ENCODE measurements at places on chromosomes 11 and 22.
A peak's percentile ranks its signal among the peaks of the same experiment; 100 is the strongest.

DNA sequence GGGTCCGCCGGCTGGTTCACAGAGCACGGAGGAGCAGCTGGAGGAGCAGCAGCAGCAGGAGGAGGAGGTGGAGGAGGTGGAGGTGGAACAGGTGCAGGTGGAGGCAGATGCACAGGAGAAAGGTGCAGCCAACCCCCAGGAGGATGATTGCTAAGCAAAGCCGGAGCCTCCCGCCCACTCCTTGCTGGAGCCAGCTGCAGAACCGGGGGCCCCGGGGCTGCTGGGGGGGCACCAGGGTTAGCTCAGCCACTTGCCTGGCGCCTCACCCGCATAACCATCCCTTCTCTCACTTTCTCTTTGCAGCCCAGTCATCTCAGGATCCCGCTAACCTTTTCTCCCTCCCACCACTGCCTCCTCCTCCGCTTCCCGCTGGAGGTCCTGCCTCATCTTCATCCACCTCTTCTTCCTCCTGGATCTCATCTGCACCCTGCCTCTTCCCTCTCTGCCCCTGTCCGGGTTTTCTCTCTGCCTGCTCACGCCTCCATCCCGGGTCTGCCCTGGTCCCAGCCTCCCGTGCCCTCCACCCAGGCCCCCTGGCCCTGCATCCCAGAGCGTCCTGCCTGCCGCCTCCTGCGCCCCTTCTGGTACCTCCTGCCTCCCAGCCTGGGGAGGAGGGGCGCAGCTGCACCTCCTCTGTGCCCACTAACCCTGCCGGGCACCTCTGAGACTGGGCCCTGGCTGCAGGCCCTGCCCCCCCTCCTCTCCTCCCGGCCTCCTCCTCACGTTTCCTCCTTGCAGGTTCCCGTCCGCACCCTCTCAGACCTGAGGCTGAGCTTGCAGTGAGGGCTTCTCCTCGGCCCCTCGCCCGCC lies 9.5 kb downstream of the KCTD17 start:
- DNase-seq, result no peak

DNA sequence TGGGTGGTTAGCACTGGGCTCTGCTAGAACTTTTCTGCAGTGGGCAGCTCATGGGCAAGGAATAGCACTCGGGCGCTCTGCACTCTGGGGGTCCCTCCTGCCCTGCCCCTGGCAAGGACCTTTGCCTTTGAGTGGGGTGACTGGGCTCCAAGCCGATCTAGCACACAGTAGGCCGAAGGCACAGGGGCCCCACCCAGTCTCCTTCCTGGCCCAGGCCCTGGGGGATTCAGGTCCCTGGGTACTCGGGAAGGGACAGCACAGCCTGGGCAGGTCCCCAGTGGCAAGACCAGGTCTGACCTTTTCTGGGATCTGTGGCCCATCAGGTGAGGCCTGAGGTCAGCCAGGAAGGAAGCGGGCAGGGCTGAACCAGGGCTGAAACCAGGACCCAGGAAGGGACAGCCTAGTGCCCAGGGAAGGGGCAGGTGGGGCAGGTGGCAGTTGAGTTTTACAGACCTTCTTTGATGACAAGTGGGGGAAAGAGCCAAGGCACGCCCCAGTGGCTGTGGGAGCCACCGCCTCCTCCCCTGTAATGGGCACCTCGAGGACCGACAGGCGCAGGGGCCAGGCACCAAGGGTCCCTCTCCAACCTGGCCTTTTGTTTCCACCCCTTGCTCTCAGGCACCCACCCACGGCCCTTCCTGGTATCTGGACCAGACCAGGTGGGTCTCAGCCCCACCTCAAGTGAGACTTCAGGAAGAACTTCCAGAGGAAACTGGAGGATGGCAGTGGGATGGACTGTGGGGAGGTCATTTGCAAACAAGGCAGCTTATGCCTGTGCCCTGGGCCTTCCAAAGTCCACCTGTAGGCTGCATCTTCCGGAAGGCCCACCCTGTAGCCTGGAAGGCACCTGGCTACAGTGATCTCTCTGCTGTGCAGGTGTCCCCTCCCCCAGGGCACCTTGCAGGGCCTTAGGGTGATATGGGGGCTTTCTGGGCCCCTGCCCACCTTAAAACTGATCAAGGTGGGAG lies 883 bp upstream of the AIFM3 start:
- no peak for DNase-seq

DNA sequence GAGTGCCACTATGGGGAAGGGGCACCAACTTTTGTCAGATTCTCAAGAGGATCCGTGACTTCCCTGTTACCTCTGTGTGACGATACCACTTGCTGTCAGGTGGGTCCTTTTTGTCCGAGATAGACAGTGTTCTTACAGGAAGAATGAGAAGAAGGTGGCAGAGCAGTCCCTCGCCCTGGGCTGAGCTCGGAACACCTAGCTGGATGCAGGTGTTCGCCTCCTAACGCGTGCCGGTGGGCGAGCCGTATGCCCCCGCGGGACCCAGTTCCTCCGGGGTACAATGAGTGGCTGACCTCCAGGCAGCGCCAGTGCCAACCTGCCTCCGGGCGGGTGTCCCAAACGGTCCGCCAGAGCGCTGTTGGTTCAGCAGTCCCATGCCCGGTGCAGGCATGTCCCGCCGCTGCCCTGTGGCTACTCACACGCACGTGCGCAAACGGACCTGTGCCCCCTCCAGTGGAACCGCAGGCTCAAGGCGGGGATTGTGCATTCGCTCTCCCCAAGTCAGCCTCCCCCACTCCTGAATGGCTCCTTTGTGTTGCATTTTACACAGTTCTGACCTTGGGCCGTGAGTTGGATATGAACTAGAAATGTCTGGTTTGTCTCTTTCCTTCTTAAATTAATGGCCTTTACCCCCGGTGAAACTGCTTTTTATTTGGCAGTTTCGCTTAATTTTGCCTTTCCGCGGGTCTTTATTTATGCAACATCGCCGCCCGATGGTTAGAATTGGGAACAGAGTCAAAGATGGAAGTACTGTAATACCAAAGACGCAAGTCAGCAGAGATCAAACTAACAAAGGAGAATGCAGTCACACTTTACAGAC lies 1.1 kb upstream of the ABTB2 start:
- peak; percentile 32 for DNase-seq

GRCh38 chr22:38924347-38924952 lies 33.0 kb upstream of the APOBEC3A start:
- DNase-seq, result no peak

DNA sequence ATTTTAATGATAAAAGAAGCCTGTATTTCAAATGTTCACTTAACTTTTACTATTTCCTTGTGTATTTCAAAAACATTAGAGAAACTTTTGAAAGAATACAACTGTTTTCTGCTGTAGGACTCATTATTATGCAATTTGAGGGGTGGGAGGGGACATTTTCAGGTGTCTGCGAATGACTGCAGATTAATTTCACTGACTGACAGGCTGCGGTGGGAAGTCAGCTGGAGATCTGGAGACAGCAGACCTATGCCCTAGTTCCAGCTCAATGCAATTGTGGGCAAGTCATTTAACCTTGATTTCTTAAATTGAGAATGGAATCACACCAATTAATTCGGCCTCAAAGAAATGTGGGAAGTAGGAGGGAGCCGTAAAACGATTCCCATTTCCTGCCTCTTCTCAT lies 128.7 kb downstream of the ARL14EP start:
- DNase-seq, result no peak

- no peak for DNase-seq
Observed at GRCh38 chr22:24051568-24051967, 40.5 kb downstream of the CABIN1 start.

DNA sequence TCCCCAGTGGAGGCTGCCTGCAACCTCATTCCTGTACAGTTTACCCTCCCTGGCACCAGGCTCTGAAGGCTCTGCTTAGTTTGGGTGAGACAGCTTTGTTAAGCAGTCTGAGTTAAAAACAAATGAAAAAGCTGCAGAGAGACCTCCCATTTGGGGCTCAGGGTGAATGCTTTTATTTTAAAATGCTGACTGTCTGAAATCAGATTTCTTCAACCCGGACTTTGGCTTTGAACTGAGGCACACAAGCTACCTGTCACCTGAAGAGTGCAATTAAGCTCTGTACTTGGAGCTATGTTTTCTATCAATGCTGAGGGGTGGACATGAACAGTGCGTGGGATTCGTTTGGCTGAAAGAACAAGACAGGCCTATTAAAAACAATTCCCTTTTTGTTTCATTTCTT lies 217.5 kb upstream of the SORL1-AS1 start:
- no peak for DNase-seq

- no peak for DNase-seq
Observed at GRCh38 chr22:49432211-49432896, 395.3 kb downstream of the BRD1 start.

DNA sequence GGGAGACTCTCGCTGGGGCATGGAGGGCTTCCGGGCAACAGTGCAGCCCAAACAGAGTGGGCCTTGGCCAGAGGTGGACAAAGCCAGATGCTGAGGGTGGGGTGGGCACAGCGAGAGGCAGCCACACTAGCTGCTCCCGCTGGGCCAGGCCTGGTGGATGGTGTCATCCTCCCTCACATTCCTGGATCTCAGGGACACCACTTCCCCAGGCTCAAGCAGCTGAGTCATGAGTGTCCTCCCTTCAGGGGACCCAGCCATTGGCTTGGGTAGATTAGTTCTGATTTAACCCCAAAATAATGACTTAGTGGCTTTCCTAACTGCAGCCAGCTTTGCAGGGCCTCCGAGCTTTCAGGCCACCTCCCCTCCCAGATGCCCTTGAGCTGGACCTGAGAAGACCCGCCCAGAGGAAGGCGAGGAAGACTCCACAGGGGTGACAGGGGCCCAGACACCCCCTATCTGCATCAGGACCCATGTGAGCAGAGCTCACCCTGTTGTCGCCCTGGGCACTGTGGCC lies 25.9 kb upstream of the WNT7B start:
- no peak for DNase-seq

DNA sequence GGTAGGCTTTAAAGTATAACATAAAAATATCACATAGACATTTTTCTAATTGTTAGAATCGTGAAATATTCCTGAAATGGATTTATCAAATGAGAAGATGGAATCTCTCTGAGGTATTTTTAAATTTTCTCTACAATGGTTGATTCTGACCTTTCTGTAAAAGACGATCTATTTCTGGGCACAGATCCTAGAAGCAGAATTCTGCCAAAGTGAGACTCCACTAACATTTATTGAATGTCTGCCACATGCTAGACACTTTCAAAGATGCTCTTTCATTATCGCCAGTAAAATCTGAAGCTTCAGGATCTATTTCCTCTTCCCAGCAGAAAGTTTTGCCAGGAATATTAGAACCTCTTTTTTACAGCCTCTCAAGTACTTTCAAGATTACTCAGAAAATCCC lies 64.1 kb upstream of the TMEM45B start:
- no peak for DNase-seq

DNA sequence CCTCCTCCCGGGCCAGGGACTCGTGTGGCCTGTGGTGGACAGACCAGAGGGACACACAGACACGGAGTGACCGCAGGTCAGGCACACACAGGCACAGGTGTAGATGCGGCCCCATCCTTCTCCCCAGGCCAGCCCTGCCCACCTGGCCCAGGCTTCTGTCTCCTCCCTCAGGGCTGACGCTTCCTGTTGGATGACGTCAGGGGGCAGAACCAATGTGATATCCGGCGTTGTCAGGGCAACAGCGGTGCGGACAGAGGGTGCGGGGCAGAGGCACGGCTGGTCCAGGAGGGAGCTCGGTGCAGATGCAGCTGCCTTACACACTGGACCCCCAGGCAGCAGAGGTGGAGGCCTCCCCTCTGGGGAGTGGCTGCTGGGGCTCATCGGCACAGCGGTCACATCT lies 2.9 kb upstream of the TUBGCP6 start:
- peak; percentile 58 for DNase-seq

GRCh38 chr11:11607772-11608171 lies 14.0 kb downstream of the GALNT18 start:
- no peak for DNase-seq

GRCh38 chr22:50624347-50625130 lies 3.4 kb downstream of the ARSA start:
- no peak for DNase-seq

DNA sequence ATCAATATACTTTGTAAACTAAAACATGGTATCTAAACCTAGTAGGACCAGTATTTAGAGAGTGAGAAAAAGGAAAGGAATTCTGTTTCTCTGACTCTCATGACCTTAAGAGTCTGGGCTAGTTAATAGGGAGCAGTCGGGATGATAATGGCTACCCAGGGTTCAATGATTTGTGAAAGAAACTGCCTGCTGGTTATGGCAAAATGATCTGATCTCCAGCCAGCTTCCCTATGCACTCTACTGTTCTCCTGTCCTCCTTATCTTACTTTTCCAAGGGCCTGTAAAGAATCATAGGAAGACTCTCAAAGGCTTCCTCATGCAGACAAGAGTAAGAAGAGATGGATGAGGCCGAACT lies 193.1 kb upstream of the PITPNB start:
- DNase-seq, result no peak

GRCh38 chr11:1125803-1126202 lies 31.9 kb upstream of the MUC5AC start:
- DNase-seq, result no peak

GRCh38 chr11:45939836-45940235 lies 17.4 kb downstream of the LARGE2 start:
- no peak for DNase-seq

DNA sequence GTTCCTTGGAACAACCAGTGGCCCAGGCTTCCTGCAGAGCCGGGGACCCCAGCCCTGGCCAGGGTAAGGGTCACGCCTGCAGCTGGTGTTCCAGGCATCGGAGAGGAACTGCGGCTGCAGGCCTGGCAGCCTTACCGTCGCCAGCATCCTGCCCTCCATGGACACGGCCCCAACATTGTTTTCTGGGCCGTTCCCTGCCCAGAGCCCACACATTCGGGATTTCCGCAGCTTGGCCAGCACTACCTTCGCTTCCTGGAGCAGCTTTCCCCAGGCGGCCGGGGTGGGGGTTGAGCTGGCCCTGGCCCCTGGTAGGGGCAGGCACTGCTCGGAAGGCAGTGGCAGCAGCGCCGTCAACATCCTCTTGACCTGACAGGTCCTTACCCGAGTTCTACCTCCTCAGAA lies 17.7 kb downstream of the TXN2 start:
- no peak for DNase-seq

DNA sequence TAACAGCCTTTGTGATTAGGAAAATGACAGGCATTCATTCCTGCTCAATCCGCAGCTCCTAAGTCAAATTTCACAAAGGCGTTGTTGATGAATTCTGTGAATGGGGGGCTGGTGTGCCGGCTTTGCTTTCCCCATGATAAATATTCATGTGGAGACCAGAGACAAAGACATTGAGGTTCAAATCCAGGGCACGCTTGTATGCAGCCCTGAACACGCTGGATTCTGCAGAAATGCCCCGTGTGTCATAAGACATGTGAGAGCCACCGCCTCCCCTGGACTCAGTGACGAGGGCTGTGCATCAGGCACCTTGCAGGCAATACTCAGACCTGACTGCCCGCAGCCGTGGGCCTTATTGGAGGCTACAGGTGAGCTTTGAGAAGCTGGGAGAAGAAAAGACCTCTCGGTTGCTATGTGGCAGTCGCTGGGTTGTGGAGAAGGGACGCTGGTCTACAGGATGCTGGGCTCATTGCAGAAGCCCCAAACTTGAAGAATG lies 906.2 kb downstream of the BRD1 start:
- DNase-seq, result no peak

GRCh38 chr22:41538583-41538982 lies 5.7 kb downstream of the POLR3H start:
- no peak for DNase-seq

GRCh38 chr11:5608808-5609207 lies 12.4 kb downstream of the TRIM6 start:
- DNase-seq, result no peak

Data from T-helper 17 cell (primary cell).